Activated T-cell treated with anti-CD3 and anti-CD28 coated beads for 1 hour (primary cell): ENCODE measurements at places on chromosomes 16 and 17.

- DNase-seq: no peak
Observed at GRCh38 chr16:58850019-58850677, 116.0 kb upstream of the GOT2 start.

DNA sequence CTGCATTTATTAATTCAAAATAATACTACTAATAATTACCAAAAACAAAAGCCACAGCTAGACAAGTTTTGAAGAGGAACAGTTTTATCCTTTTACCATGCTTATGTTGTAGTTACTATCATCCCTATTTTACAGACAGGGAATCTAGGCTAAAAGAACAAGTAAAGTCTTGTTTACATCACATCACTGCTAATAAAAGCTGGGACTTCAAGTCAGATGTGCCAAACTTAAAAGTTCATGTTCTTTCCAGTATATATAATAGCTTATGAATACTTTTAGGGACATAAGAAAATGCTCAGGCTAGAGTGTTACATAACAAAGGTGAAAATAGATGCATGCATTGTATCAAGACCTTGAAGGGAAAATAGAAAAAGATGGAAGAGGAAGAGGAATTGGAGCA is 234.2 kb downstream of the CDH11 start:
- DNase-seq: no peak

GRCh38 chr16:50153596-50154419 is 702 bp downstream of the TENT4B start:
- peak; percentile 25 for DNase-seq

GRCh38 chr17:66466840-66467367 is 164.5 kb downstream of the PRKCA start:
- no peak for DNase-seq

DNA sequence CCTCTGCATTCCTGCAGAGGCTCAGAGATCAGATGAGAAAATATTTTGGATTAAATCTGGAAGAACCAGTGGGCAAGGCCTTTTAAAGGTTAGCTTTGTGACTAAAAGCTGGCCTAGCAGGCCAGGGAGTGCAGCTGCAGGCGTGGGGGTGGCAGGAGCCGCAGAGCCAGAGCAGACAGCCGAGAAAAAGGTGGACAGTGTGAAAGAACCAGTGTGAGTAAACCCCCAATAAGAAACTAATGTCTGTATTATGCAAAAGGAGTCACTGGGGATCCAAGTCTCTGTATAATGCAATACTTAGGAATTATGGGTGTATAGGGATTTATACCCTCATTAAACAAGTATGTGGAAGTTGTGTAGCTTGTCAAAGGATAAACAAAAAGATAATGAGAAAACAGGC is 21.4 kb upstream of the SPACA3 start:
- DNase-seq: no peak

DNA sequence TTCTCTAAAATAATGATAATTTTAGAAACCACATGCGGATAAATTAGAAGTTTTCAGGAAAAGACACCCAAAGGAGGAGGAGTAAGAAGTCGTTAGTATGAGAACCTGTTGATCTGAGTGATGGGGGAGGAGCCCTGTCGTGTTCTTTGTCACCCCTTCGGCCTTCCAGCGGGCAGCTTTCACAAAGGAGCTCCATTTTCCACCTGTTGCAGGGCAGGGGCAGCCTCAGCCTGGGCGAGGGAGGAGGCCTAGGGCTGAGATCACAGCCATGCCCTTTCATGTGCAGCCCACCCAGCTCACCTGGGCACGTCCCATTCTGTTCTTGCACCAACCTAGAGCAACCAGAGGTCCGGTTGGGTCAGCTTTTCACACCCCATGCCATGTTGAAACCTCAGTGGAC is 5.3 kb downstream of the DUSP14 start:
- DNase-seq: no peak

- DNase-seq: peak; percentile 51
Observed at GRCh38 chr17:5078106-5079028, at the start of gene ZFP3. Gene ZFP3, plus strand, starts transcription at chr17:5078467. Its CDS starts 13,038 bp downstream, at chr17:5091505.

- DNase-seq: no peak
Observed at GRCh38 chr16:12796498-12796897, 7.2 kb downstream of the CPPED1 start.

DNA sequence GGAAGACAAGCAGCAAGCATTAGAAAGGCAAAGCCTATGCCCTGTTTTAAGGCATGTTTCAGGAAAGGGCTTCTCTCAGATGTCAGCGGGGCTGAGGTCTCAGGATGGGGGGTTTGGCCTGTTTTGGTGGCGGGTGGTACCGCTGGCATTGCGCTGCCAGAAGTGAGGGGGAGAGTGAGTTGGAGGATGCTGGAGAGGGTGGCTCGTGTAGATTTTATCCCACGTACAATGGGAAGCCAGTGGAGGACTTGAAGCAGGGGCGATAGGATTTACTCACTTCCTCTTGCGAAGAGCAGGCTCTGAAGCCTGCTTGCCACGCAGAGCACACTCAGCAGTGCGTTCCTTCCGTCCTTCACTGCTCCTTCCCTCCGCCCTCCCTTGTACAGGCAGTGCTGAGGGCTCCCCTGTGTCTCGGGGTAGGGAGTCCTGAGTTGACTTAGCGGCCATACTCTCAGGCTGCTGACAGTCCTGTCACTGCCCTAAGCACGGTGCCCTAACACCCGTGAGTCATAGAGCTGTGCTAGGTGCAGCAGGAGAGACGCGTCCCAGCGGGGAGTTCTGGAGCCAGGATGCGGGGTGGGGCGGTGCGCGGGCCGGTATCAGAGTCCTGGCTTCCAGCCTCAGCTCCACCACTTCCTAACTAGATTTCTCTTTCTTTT is 113.1 kb downstream of the SNX29 start:
- DNase-seq: peak; percentile 16

GRCh38 chr17:1454541-1454940 is 1.5 kb downstream of the CRK start:
- DNase-seq: no peak

- DNase-seq: no peak
Observed at GRCh38 chr17:39939588-39940419, 12.3 kb downstream of the LRRC3C start.

- DNase-seq: no peak
Observed at GRCh38 chr17:50947782-50948543, 81.8 kb upstream of the TOB1 start.

DNA sequence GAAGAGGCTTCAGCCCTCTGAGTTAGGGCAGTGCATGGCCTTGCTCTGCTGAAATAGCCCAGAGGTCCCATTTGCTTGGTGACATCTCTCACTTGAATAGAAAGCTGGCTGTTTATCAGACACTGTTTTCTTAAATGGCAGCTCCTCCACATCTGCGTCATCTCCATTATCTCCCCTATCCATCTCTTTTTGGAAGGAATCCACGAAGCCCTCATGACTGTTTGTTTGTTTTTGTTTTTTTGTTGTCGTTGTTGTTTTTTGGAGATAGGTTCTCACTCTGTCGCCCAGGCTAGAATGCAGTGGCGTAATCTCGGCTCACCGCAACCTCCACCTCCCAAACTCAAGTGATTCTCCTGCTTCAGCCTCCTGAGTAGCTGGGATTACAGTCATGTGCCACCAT is 16.6 kb downstream of the NAA60 start:
- DNase-seq: no peak

- no peak for DNase-seq
Observed at GRCh38 chr17:10744501-10745000, 14.7 kb upstream of the TMEM220 start.

DNA sequence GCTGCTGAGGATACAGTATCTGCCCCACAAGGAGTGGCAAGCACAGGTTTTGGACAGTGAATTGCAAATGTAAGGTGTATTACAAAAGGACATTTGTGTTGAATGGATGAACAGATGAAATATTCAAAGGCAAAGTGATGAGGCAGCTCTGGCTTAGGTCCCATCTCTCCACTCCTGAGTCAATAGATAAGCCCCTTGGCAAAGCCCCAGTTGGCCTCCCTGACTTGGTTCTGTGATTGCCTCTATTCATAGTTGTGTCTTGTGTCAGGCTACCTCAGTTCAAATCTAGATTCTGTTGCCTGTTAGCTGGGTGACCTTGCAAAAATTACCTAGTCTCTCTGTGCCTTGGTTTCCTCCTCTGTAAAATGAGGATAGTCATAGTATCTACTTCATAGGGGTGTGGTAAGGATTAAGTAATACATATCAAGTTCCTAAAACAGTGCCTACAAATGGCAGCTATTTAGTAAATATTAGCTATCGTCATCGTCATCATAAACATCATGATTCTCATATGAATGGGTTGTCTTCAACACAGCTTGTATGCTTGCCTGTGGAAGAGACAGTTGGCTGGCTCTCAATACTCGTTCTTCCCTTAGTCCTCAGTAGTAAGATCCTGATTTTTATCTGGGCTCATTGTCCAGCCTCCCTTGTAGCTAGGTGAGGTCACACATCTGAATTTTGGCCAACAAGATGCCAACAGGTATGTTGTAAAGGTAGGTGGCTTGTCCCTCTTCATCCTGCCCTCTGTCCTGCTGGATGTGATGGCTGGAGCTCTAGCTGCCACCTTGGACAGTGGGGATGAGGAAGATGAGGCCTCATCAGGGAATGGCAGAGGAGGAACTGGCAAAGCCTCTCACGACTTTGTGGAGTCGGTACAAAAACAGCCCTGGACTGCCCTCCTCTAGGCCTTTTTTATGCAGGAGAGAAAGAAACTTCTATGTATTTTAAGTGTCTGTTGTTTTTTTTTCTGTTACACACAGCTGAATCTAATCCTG is 2.1 kb upstream of the MFAP4 start:
- no peak for DNase-seq

DNA sequence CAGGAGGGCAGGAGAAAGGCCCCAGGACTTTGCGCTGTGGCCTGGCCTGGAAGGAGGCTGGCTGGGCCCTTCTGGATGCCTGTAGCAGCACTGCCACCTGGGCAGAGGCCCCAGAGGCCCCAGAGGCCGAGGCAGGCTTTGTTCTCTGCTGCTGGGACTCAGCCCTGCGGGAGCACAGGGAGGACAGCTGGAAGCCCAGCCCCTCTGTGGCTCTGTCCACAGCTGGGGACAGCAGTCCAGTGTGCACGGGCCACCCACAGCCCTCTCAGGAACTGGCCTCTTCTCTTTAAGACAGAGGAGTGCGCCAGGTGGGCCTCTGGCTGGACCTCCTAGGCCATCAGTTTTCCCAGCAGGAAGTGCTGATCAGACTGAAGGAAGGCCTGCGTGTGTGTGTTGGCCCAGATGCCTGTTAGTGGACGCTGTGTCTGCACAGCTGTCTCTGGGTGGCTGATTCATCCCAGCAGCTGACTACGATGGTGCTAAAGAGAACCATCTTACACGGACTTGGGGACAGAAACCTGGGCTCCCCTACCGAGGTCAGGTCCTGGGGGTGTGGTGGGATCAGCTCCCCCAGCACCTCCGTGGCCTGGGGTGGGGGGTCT is 26.9 kb upstream of the ZNF750 start:
- DNase-seq: no peak

- peak; percentile 14 for DNase-seq
Observed at GRCh38 chr17:35795007-35795870, at the start of gene MMP28. Gene MMP28, minus strand, starts transcription at chr17:35795641. Its CDS starts 264 bp downstream, at chr17:35795377.

DNA sequence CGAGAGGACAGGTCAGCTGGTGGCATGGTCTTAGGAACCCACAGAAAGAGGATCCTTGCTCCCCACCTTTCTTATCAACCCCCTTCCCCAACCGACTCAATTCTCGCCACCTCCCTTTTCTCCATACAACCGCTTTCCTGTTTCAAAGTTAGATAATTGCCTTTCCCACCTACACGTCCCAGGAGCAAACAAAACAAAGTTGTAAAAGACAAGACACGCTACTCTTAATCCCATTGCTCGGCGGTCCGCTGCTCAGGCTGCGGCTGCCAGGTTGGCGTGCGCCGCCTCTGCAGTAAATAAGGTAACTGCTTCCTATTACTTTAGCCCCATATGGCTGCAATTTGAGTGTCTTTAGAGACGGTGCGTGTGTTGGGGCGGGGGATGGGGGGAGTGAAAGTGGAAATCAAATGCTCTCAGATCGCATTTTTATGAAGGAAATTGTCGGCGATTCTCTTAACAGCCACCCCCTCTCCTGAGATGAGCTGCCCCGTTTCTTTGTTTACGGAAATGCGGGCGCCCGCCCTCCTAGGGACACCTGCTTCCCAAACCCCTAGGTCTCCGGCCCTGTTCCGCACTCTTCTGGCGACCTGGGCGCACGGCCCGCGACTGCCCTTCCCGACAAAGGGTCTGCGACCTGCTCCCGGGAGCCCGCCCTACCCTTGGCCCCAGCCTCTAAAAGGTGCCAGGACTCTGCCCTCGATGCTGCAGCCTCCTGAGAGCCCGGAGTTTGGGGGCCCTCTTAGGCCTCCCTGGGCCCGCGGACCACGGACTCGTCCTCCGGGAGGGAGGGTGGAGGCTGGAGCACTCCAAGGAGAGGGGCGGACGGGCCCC is 3.7 kb upstream of the CBX8 start:
- DNase-seq: no peak

DNA sequence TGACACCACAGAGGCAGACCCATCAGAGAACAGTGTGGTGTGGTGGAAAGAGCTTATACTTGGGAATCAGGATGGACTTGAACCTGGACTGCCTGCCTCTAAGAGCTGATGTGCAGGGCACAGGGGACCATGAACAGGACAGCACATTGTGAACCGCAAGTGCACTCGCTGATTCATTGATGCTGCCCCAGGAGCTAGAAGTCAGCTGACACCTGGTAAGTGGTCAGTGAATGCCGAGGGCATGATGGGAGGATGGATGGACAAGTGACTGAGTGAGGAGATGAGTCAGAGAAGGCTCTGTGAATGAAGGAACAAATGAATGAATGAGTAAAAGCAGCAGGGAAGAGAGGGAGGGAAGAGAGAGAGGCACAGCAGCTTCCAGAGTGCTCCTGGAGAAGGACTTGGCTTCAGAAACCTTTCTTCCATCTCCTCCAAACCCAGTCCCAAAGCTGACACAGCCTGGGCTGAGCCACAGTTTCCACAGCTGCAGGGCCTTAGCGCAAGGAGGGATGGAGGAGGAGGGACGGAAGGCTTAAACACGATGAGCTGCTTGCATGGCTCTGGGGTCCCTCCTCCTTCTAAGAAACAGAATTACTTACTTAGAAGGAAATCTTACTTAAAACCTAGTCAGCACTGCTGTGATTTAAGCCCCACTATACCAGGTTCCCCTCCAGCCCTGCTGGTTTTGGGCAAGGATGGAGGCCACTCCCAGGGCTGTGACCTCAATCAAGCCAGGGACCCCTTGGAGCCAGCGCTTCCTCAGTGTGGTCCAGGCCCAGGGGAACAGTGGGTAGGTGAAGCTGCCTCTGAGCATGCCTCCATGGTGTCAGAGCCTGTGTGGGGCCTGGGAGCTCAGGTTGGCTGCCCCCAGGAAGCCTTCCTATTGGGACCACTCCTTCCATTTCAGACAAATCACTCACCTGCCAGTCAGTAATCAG is 184.6 kb downstream of the TMEM132E start:
- no peak for DNase-seq

DNA sequence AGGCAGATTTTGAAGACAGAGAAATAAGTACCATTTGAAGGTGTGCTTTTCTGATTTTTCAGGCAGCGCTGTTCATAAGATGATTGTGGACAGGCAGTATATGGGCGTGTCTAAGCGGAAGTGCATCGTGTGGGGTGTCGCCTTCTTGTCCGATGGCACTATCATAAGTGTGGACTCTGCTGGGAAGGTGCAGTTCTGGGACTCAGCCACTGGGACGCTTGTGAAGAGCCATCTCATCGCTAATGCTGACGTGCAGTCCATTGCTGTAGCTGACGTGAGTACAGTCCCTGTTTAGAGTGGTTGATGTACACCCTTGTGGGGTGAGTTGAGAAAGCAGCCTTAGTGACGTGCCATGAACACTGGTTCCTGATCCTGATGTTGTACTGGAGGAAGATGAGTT is 10.7 kb downstream of the UTP4 start:
- DNase-seq: no peak
